PC-3 (cell line): ENCODE measurements at places on chromosomes 4 and X. TPM values are rescaled to one million over a fixed set of nuclear protein-coding genes. Genes with fewer than 3 reads are reported as not detected.

The TEX13B gene
- total RNA-seq = not detected in 2 replicates

The MCTS1 gene
- 50.0 and 83.7 TPM in 2 replicates for total RNA-seq

GRCh38 chrX:2286731-2287130 lies 214.0 kb downstream of the DHRSX start:
- no peak overlapping the region for H3K4me3 ChIP-seq
- H3K27ac ChIP-seq = no peak overlapping the region
- H3K4me1 ChIP-seq = no peaks in the 10 kb centered on the region
- DNase-seq = no peak
- no peaks in the 10 kb centered on the region for H3K36me3 ChIP-seq
- no peaks in the 10 kb centered on the region for H3K27me3 ChIP-seq

The ERAS gene
- not detected in 2 replicates for total RNA-seq

The GATA1 gene
- total RNA-seq = not detected in 2 replicates

The CSAG2 gene
- not detected in 2 replicates for total RNA-seq

The SLC34A2 gene
- not detected in 2 replicates for total RNA-seq

The SHISA3 gene
- 29.5 and 33.5 TPM in 2 replicates for total RNA-seq

The TCEAL5 gene
- total RNA-seq = not detected in 2 replicates

- H3K4me3 ChIP-seq = no peak overlapping the region
- no peaks in the 10 kb centered on the region for H3K4me1 ChIP-seq
- H3K27ac ChIP-seq = no peak overlapping the region
- DNase-seq = no peak
These were observed 66.3 kb downstream of the ZFYVE28 start for GRCh38 chr4:2352171-2352570.

The GPR143 gene
- total RNA-seq = 0.47 and 0.52 TPM in 2 replicates

The CXCL6 gene
- total RNA-seq = 23.4 and 25.7 TPM in 2 replicates

DNA sequence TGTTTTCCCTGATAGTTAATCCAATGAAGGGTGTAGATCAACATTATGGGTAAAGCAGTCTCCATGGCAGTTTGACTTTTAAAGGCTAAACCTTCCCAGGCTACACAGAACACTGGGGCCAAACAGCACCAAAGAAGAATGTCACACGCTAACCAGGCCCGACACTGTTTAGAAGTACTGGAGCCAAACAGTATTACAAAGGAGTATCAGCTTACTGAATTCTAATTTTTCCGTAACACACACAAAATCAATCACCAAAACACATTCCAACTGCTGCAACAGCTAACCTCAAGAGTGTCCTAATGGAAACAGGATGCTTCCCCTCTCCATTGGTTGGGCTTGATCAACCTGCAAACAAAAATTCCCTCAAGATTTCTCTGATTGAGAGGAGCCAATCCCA lies 783.5 kb downstream of the PCDH18 start:
- H3K4me1 ChIP-seq = no peaks in the 10 kb centered on the region
- H3K27me3 ChIP-seq = no peaks in the 10 kb centered on the region
- no peak overlapping the region for H3K27ac ChIP-seq
- no peaks in the 10 kb centered on the region for H3K36me3 ChIP-seq
- no peak overlapping the region for H3K4me3 ChIP-seq

The GABRG1 gene
- total RNA-seq = not detected in 2 replicates

DNA sequence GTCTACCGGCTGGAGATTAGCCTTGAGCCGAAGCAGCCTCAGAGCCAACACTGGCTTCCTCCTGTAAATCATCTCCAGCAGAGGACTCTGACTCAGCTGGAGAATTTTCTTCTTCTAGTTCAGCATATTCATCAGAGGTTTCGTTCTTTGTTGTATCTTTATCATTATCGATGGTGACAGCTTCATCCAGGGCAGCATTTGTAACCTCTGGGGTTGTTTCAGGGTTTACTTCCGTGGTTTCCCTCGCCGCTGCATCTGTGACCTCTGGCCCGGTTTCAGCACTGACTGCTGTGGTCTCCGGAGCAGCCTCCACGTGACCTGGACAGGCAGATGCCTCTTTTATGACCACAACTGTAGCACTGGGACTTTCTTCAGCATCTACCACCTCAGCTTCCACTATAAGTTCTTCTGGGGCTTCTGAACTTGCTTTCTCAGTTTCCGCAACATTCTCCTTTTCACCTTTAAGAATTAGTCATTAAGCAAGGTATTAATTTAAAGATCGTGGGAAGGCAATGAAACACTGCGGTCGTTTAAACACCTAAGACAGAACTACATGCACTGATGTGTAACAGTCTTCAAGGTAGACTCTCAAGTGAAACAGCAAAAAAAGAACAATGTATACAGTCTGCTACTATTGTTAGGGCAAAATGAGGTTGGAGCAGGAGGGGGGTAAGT lies 13.3 kb downstream of the MGARP start:
- no peak overlapping the region for H3K4me3 ChIP-seq
- H3K27ac ChIP-seq = no peak overlapping the region
- H3K36me3 ChIP-seq = no peaks in the 10 kb centered on the region
- DNase-seq = no peak
- peaks cover 14% of the 10 kb centered on the region for H3K4me1 ChIP-seq

The HPSE gene
- 4.2 and 9.1 TPM in 2 replicates for total RNA-seq

DNA sequence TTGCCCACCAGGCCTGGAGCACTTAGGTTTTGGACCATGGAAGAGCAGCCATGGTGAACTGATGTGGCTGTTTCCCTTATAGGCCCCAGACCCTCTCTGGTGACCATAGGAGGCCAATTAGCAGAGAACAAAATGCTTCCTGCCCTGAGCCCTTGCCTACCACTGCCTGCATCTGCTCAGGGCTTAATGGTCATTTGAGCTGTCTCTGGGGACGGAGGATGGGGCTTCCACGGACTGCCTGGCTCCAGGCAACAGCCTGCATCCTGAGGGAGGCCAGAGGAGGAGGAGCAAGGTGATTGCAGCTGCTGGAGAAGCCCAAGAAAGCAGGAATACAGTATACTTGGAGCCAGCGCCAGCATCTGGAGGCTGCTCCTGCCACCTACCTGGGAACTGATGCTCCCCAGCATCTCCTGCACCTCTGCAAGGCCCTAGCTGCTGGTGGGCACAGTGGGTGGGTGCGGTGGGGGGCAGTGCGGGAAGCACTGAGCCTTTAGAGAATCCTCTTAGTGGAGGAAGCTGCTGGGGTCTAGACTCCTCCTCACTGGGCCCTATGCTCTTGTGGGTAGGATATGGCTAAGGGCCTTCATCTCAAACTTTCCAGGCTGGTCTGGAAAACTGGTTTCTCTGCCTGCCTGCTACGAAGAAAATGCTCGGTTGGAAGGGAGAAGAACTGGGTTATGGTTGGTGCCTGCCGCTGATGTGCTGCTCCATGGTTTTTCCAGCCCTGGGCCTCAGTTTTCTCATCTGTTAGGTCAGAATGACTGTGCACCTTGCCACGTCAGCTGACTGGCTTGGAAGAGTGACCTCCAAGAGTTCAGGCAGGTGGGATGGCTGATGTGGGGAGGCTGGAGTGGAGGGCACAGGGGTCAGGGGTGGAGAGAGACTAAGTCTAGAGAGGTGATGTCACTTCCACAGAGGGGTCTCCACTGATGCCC lies 158.8 kb upstream of the PJA1 start:
- no peaks in the 10 kb centered on the region for H3K36me3 ChIP-seq
- no peaks in the 10 kb centered on the region for H3K27me3 ChIP-seq
- no peak overlapping the region for H3K27ac ChIP-seq
- H3K4me1 ChIP-seq = no peaks in the 10 kb centered on the region
- H3K4me3 ChIP-seq = no peak overlapping the region

DNA sequence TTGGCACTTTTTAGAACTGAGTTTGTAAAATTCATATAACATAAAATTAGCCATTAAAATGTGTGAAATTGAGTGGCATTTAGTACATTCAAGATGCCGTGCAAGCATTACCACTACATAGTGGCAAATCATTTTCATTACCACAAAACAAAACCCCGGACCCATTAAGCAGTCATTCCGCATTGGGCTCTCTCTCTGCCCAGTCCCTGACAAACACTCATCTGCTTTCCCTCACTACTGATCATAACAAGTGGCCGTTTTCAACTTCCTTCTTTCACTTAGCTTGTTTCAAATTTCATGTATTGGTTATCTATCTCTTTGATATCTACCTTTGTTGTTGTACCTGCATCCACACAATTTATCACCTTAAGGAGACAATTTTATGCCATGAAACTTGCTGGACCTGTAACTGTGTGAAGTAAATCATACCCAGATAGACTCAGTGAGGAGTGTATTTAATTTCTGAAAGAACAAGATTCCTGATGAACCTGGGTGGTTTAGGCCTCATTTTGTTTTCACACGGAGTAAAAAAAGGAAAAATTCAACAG lies 202.1 kb downstream of the OR13H1 start:
- H3K27ac ChIP-seq = peak overlapping the region; percentile 59
- peaks cover 10% of the 10 kb centered on the region for H3K4me1 ChIP-seq
- peak; percentile 4 for DNase-seq
- peak overlapping the region; percentile 72 for H3K4me3 ChIP-seq
- no peaks in the 10 kb centered on the region for H3K27me3 ChIP-seq

The ADH1B gene
- not detected in 2 replicates for total RNA-seq

The PIR gene
- 48.6 and 50.8 TPM in 2 replicates for total RNA-seq

DNA sequence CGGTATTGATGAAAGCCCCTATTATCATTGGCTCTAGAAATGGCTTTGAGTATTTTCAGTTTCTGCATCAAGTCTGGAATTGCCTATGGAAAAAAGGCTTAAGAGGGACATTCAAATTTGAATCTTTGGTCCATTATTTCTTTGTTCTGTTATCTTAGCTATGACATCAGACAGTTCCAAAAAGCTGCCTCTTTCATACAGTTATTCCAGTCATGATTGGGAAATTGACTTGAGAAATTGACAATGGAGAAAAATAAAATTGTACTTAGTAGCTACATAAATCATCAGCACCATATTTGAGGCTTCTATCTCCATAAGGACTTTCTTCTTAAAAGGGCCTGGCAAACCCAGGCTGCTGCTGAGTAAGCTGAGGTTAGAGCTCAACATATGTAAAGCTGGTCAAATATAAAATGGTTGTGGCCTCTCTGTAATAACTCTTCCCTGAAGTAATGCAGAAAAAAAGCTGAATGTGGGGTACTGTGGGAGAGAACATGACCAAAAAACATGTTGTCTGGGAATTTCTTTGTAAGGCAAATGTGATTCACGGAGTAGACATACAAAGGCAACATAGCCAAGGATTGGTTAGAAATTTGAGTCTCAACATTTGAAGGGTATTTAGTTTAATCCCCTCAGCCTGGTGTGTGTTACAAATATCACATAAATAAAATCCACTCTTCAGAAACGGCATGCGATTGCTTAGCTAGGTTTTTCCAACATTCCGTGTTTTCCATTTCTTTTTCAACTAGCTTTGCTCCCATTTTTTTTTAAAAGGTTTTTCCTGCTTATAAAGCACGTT lies 100.9 kb downstream of the LNX1 start:
- no peak for DNase-seq
- H3K27ac ChIP-seq = no peak overlapping the region
- H3K36me3 ChIP-seq = no peaks in the 10 kb centered on the region

The CHRDL1 gene
- total RNA-seq = 0.40 and 0.47 TPM in 2 replicates

- H3K27ac ChIP-seq = no peak overlapping the region
- no peak overlapping the region for H3K4me3 ChIP-seq
- no peak for DNase-seq
- no peaks in the 10 kb centered on the region for H3K4me1 ChIP-seq
- H3K27me3 ChIP-seq = no peaks in the 10 kb centered on the region
These were observed 186.5 kb upstream of the SLC7A11 start for GRCh38 chr4:138428611-138429010.

- H3K36me3 ChIP-seq = no peaks in the 10 kb centered on the region
- DNase-seq = no peak
- H3K4me1 ChIP-seq = peaks cover 18% of the 10 kb centered on the region
- no peak overlapping the region for H3K4me3 ChIP-seq
These were observed 14.7 kb upstream of the TBC1D1 start for GRCh38 chr4:37876156-37876555.

DNA sequence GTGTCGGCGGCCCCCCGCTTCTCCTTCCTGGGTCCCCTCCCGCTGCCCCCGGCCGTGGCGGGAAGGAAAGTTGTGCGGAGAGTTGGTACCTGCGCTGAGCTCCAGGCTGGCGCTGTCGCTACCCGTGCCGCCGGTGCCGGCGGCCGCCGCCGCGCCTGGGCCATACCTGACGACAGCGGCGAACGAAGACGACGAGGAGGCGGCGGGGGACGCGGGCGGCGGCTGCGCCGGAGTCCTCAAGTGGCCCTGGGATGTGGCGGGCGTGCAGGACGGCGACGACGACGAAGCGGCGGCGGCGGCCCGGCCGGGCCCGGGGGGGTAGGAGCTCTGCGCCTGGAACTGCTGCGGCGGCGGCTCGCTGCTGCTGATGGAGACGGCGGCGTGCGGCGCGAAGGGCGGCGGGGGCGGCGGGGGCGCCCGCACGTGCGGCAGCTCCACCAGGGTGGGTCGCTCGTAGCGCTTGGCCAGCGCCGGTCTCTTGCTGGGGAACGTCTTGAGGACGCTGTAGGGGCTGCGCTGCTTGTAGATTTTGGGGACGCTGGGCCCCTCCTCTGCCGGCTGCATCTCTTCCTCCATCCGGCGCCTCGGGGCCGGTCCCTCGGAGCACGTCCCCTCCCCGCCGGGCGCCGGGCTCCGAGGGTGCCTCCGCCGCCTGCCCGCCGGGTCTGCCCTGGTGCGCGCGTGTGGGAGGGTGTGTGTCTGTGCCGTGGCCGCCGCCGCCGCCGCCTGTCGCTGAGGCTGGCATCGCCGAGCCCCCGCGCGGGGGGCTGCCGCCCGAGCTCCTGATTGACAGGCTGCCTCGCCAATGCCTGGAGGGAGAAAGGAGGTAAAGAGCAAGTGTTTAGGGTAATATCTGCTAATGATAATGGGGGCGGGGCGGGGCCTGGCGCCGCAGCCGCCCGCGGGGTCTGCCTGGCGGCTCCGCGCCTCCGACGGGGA lies 618 bp downstream of the BEND4 start:
- no peaks in the 10 kb centered on the region for H3K4me1 ChIP-seq
- DNase-seq = no peak
- no peak overlapping the region for H3K27ac ChIP-seq

- no peaks in the 10 kb centered on the region for H3K27me3 ChIP-seq
- no peak overlapping the region for H3K27ac ChIP-seq
- peak overlapping the region; percentile 72 for H3K4me3 ChIP-seq
- DNase-seq = no peak
- H3K36me3 ChIP-seq = no peaks in the 10 kb centered on the region
- H3K4me1 ChIP-seq = no peaks in the 10 kb centered on the region
These were observed 908 bp downstream of the PCDH10 start for GRCh38 chr4:133149932-133150471.

- no peaks in the 10 kb centered on the region for H3K27me3 ChIP-seq
- DNase-seq = no peak
- H3K4me1 ChIP-seq = peaks cover 38% of the 10 kb centered on the region
- no peak overlapping the region for H3K27ac ChIP-seq
These were observed 35.3 kb upstream of the GPR78 start for GRCh38 chr4:8544741-8545438.

The CASP6 gene
- total RNA-seq = 33.7 and 36.7 TPM in 2 replicates
